ENCODE measurements at places on chromosomes 11 and 22.
A peak's percentile ranks its signal among the peaks of the same experiment; 100 is the strongest.

- peak; percentile 32 for DNase-seq
Observed at GRCh38 chr22:18091916-18092526, 14.2 kb downstream of the PEX26 start.

GRCh38 chr22:18973264-18974031 is 37.4 kb upstream of the PRODH start:
- DNase-seq = no peak

DNA sequence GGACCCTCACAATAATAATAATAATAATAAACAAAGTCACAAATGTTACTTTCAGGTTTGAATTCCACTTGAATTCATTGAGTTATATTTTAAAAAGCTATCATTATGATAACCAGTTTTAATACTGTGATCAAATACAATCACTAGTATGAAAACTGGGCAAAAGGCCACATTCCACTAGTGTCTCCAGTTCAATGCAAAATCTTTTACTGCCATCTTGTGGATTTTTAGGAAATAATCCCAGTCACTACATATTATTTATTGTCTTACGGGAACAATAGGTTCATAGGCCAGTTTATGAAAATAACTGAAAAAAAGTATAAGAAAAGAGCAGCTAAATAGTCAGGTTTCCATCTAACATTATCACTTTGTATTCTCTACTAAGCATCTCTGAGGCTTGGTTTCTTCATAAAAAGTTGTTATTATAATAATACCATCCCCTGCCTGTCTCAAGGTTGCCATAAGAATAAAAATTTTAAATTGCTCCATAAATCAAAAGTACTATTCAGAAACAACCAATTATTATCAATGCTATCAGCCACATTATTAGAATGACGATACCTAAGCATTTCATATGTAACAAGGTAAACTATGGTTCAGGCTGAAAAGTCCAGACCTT is 533.9 kb upstream of the CCDC90B start:
- DNase-seq = no peak

DNA sequence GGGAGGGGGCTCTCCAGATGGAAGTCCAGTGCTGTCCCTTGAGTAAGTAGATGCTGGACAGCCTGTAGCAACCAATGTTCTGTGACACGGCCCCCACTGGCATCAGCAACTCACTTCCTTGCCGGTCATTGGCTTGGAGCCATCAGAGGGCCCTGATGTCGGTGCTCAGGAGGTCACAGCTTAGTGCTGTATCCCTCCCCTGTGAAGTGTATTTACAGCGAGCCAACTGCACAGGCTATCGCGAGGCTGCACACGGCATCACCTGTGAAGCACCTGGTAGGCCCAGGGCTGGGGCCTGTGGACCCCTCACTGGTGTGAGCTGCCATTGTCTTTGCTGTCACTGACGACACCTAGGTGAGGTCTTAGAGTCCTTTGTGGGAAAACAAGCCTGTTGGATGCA is 13.4 kb upstream of the ACR start:
- DNase-seq = no peak

DNA sequence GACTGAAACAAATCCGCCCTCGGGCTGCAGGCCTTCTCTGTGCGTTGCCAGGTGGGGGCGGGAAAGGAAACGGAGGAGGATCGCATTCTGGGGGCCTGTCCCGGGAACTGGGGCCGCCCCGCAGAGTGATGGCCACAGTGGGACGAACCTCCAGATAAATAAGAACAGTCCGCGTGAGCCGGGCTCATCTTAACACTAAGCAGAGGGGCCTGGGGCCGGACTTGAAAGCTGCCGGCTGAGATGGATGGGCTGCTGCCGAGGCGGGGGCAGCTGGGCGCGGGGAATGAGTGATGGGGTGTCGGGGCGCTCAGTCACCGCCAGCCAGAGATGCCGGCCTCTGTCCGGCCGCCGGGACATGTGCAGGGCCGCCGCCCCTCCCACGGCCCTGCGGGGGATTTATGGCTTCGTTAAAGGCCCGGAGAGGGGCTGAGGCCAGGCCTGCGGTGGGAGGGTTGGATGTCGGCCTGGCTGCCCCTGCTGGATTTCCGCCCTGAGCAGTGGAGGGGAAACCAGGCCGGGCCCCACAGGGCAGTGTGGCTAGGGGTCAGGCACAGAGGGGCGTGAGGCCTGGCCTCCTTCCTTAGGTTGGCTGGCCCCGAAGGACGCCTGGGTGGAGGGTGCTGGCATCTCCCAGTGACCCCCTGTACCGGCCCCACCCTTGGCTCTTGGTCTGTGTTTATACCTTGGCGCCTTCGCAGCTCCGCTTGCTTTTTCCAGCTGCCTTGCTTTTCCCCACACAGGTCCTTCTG is 45.3 kb upstream of the CD82 start:
- no peak for DNase-seq

- DNase-seq = no peak
Observed at GRCh38 chr11:76808171-76808570, 25.0 kb downstream of the TSKU start.

GRCh38 chr22:20569059-20570058 is 61.9 kb downstream of the MED15 start:
- peak; percentile 76 for DNase-seq

Measured in T-helper 9 cell (primary cell).